NCI-H446 (cell line): ENCODE measurements at places on chromosomes 12 and 14.

- no peak for DNase-seq
These were observed 41.4 kb upstream of the AMIGO2 start for GRCh38 chr12:47121146-47121545.

DNA sequence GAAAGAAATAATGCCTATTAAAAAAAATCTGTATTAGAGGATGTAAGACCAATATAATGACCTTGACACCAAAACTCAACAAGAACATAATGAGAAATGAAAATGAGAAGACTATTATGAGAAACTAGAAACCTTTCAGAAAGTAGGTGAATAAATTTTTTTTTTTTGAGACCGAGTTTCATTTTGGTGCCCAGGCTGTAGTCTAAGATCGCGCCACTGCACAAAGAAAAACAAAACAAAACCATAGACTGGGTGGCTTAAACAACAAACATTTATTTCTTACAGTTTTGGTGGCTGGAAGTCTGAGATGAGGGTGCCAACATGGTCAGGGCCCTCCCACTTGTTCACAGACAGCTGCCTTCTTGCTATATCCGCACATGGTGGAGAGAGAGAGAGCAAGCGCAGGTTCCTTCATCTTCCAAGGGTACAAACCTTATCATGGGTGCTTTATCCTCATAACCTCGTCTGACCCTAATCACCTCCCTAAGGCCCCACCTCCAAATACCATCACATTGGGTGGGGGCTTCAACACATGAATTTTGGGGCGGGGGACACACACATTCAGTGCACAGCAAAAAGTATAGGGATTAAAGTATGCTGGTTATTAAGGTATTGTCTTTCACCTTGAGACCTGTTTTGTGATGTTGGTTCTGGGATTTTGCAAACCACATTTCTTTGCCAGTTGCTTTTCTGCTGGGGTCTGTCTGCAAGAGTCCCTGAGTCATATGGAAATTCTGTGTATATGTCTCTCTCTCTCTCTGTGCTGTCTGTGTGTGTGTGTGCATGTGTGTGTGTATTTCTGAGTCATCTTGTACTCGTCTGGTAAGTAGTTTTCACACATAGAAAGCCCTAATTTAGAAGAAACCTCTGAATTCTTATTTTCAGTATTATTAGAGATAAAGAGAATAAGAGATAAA is 26.2 kb downstream of the ZCRB1 start:
- no peak for DNase-seq

DNA sequence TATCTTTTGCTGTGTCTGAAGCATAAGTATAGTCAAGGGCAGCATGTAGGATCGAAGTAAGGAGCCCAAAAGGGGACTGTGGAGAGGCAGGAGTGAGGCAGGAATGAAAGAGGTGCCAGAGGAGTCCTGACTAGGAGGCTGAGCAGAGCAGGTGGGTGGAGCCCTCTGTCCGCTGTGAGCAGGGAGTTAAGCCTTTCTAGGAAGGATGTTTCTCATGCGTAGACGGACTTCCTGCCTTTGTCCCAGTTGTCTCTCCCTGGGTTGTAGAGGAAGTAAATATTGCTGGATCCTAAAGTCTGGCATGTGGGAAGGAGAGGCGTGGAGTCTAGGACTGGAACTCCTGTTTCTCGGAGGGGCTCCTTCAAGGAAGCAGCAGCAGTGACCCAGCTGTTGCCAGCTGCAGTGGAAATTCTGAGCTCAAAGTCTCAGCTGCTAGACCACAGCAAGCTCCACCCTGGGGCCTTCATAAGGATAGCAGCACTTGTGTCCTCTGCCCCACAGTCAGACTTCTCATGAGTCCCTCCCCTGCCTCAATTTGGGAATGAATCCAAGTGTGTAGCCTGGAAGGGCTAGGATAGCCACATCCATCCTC is 44.0 kb downstream of the RBMS2 start:
- no peak for DNase-seq

DNA sequence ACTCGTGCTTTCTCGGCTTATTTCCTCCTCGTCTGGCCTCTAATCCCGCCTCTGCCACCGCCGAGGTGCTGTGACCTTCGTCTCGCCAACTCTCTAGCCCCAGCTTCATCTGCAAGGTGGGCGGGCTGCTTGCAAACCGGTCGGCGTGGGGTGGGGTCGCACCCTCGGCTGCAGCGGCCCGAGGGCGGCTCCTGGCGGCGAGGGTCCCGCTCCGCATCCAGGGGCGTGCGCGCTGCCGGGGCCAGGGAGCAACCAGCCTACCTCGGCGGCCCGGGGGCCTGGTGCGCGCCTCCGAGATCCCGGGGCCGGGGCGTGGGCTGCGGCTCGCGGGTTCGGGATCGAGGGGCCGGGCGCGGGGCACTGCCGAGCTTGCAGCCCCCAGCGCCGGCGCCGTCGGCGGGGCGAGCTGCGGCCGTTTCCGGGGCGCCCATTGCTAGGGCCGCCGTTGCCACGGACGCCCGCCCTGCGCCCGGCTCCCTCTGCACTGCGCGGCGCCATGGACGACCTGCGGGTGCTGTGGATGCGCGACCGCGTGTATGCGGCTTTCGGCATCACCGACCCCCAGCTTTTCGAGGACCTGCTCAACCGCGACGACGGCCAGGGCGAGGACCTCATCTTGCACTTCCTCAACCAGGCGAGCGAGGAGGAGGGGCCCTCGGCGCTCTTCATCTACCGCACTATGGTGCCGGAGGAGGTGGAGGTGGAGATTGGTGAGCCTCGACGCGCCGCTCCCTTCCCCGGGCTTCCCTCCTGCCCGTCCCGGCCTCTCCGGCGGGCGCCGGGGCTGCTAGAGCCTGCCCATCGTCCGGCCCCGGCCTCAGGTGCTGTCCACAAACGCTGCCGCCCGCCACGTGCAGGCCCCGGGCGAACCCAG is at the start of gene DNAH10:
DNAH10 (plus strand) TSS at position 461 of the 874 bp plus-strand sequence; CDS start at position 497, 36 bp downstream.
- DNase-seq = no peak

GRCh38 chr14:67444395-67444794 is 32.4 kb upstream of the PLEK2 start:
- no peak for DNase-seq

DNA sequence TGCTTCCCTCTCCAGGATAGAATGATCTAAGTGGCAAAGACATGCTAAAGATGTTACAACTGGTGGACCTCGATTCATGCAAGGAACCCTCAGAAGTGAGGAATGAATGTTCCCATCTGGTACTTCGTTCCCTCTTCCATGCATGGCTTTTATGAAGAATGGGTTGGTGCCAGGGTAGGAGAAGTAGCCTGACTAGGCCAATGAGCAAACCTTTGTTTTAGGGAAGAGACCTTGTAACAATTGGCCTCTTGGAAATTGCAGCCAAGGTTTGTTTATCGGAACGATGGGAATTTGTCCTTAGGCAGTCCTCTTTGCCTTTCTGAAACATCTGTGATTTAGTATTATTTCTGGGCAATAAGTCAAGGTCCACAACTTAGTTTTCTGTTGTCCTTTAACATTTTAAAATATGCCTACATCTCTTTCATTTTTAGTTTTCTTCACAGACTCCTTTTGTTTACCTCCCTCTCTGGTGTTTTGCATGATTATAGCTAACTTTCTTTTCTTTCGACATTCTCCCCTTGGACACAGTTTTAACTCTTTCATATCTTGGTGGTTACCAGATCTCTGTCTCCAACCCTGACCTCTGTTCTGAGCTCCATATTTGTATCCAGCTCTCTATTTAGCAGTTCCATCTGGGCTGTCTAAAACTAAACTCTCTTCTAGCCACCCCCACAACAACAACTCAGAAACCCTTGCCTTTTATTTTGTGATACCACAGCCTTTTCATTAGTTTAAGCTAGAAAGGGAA is 70.0 kb downstream of the DIP2B start:
- no peak for DNase-seq

DNA sequence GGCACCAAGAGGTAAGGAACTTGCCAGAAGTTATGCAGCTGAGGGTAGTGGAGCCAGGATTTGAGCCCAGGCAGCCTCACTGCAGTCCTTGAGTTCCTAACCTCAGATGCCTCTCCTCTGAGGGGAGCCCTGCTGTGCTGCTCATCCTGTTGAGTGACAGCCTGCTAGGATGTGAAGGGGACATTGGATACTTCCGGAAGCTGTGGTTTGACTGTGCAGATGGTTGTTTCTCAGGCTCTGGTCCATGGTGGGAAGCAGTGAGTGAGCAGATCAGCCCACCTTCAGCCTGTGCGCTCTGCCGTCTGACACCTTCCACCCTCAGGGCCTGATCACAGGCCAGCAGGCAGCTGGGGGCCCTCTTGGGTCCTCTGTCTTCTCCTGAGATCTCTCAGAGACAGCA is 253.2 kb downstream of the CACNA1C start:
- DNase-seq = no peak

- DNase-seq = no peak
These were observed 28.9 kb upstream of the TSPAN8 start for GRCh38 chr12:71186571-71187288.

DNA sequence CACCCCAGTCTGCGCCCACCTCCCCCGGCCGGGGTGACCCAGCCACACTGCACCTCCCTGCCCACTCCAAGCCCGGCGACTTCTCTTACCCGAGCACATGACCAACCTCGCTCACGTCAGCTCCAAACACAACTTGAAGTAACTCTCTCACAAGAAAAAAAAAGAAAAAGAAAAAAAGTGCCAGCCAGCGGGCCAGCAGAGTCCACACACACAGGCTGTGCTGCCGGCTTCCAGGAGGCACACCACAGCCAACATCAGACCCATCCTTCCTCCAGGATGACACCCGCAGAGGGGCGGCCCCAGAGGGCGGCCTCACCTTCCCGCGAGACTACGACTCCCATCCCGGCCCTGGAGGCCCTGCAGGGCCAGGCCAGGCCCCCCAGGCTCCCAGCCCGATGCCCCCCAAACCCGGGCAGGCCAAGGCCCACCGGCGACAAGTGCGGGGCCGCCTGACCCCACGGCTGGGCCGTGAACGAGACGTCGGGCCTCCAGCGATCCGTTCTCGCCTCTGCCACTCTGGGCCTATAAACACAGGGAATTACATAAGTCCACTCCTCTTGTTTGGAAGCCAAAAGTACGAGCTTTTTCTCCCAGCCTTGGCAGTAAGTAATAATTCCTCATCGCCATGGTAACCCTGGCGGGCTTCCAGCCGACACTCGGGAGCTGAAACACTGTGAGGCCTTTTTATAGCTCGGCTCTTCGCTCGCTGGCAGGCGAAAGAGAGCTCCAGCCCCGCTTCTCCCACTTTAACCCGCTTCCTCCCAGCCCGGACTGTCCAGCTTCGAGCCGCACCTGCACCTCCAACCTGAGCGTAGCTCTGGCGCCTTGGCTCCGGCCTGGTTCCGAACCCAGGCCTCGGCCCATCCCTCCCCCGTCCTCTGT is 49.1 kb downstream of the NCOR2 start:
- DNase-seq = peak; percentile 99

DNA sequence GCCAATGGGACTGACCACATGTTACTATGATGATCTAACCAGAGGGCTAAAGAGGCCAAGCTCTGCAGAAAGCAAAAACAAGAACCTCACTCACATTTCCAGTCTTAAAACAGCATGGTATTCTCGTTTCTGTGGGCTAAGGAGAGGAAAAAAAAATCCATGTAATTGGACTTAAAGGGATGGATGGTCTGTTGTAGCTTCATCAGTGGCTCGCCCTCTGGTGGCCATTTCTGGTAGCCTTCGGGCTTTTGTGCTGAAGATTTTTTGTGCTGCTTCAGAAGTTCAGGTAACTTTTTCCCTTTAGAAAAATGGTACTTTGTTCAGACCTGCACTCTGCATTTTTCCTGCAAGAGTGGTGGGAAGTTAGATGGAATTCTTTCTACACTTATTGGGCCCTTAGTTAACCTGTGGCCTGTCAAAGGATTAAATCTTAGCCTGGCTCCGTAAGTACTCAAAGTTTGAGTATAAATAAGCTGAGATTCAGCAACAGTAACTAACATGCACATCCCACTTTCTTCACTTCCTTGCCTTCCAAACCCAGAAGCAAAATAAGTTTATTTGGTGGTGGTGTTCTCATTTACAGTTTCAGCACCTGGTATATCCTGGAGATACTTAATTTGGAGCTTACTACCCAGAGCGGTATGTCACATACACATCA is 22.3 kb downstream of the DCAF4 start:
- peak; percentile 13 for DNase-seq

- no peak for DNase-seq
These were observed 1.9 kb upstream of the FOXN3 start for GRCh38 chr14:89418976-89419375.

DNA sequence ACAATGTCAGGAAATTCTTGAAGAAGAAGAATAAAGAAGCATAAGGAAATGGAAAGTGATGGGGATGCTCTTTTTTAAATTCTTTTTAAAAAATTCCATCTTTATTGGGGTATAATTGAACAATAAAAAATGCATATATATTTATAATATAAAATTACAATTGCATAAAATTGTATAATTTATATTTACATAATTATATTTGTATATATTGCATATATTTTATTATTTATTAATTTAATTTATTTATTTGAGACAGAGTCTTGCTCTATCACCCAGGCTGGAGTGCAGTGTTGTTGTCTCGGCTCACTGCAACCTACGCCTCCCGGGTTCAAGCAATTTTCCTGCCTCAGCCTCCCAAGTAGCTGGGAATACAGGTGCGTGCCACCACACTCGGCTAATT is 36.3 kb downstream of the PAH start:
- DNase-seq = no peak

- DNase-seq = no peak
These were observed 3.8 kb downstream of the PGF start for GRCh38 chr14:74951443-74952179.

DNA sequence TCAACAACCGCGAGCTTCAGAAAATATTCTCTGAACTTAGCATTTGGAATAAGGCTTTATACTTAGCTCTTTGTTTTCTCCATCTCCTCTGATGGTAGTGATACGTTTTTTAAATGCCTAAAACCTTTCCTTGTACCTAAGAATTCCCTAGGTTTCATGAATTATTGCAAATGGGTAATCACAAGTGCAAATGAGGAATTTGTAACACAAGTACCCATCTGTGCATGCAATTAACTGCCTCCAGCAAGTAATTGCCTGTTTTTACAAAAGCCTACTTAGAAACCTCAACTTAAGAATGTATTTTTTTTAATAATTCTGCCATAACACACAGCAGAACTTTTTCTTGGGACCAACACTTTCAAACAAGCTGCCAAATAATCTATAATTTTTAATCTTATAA is 149.2 kb downstream of the PHLDA1 start:
- no peak for DNase-seq

DNA sequence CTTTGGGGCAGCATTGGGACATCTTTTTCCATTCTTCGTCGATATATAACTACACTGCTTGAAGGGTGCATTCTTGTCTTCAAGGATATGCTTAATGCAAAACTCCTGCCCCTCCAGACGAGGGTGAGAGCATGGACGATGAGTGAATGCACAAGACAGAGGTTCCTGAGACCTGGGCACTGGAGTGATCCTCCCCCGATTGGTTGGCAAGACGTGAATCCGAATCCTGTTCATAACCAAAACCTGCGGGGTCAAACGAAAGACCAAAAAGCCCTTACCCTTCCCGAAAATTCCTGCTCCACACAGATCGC is 684 bp downstream of the KANSL2 start:
- no peak for DNase-seq
